Heart left ventricle (tissue), 16 donors: ENCODE measurements at places on chromosomes 12 and 14. TPM values are rescaled to one million over a fixed set of nuclear protein-coding genes. Genes with fewer than 3 reads are reported as not detected.

AKAP3 gene
- total RNA-seq, result 2.3 TPM

STON2 gene
- 27.5 TPM for total RNA-seq

TGM1 gene
- not detected for total RNA-seq

OR6C65 gene
- total RNA-seq, result not detected

PCED1B gene
- total RNA-seq, result 0.40 TPM

OR4K13 gene
- total RNA-seq, result not detected

DNA sequence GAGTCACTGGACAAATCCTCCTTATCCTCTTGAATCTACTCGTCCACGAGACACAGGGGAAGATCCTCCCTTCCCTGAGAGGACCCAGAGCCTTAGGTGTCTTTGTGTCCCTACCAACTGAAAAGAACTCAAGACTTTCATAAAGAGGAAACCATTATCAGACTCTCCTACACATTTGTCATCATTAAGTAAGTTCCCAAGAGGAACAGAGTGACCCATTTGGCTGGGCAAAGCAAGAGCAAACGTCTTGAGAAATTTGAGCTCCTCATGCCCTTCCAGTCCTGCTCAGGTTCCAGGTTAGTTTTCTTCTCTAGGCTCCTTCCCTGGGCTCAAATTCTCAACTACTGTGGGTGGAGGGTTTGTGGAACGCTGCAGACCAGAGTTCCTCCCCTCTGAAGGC lies 5.7 kb downstream of the MLF2 start:
- H3K27ac ChIP-seq, result no peak overlapping the region
- no peak for DNase-seq
- peaks cover 3% of the 10 kb centered on the region for H3K4me1 ChIP-seq
- no peaks in the 10 kb centered on the region for H3K27me3 ChIP-seq

DNA sequence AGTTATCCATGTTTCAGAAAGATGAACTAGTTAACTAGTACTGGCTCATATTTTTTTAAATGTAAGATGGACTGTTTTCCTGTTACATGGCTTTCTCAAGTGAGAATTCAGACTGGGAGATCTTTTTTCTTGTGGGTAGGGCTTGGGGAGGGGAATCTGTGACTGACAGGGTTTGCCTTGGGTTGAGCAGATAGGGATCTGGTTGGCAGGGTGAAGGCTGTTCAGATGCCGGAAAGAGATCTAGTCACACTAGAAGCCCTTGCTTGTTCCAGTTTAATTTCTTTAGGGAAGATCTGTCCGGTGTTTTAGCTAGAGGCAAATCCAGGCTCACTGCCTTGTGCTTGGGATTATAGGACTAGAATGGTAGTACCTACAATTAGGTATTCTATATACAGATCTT lies 63.2 kb downstream of the FBXO33 start:
- H3K4me3 ChIP-seq, result no peak overlapping the region
- H3K4me1 ChIP-seq, result peaks cover 9% of the 10 kb centered on the region
- peaks cover 14% of the 10 kb centered on the region for H3K36me3 ChIP-seq
- no peak overlapping the region for H3K27ac ChIP-seq
- DNase-seq, result no peak

DNA sequence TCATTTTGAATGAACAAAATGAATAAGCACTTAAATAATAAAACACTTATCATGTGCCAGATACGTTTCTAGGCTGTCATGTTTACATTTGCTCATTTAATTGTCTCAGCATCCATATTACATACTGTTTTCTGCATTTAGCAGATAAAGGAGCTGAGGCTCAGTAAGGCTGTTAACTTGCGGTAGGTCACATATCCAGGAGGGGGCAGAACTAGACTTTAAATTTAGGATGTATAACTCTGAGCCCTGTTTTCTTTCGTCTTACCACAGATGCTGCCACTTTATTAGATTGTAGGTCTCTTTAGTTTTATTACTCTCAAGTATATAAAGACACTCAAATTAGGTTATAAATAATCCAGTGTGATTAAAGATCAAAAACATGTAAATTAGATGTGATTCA lies 17.7 kb downstream of the IRAK4 start:
- H3K4me1 ChIP-seq, result no peaks in the 10 kb centered on the region
- DNase-seq, result no peak
- H3K27me3 ChIP-seq, result no peaks in the 10 kb centered on the region
- H3K36me3 ChIP-seq, result peaks cover 91% of the 10 kb centered on the region

GRCh38 chr12:96083020-96083719 lies 47.8 kb upstream of the LTA4H start:
- H3K4me3 ChIP-seq, result no peak overlapping the region
- peaks cover 13% of the 10 kb centered on the region for H3K4me1 ChIP-seq
- no peak overlapping the region for H3K27ac ChIP-seq
- H3K36me3 ChIP-seq, result no peaks in the 10 kb centered on the region
- no peak for DNase-seq

DNA sequence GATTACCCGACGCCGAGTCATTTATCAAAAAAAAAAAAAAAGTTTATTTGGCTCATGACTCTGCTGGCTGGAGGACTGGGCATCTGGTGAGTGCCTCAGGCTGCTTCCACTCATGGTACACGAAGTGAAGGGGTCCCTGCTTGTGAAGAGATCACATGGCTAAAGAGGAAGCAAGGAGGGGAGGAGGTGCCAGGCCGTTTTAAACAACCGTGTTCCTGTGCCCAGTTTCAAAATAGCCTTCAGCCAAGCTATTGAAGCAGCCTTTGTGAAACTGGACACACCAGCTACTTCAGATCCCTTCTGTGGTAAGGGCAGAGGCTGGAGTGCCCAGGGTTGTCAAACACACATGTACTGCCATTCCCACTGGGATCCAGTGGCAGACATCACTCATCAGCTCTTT lies 7.6 kb downstream of the POP5 start:
- H3K27ac ChIP-seq, result no peak overlapping the region
- H3K4me1 ChIP-seq, result peaks cover 17% of the 10 kb centered on the region
- no peak overlapping the region for H3K4me3 ChIP-seq
- H3K36me3 ChIP-seq, result peaks cover 100% of the 10 kb centered on the region
- H3K27me3 ChIP-seq, result no peaks in the 10 kb centered on the region
- DNase-seq, result no peak

- no peaks in the 10 kb centered on the region for H3K4me1 ChIP-seq
- H3K36me3 ChIP-seq, result no peaks in the 10 kb centered on the region
- H3K27me3 ChIP-seq, result peaks cover 10% of the 10 kb centered on the region
- no peak overlapping the region for H3K27ac ChIP-seq
- DNase-seq, result no peak
- no peak overlapping the region for H3K4me3 ChIP-seq
These were observed 193.6 kb downstream of the KSR2 start for GRCh38 chr12:117774941-117775775.

GRCh38 chr14:75084513-75084912 lies 15.1 kb downstream of the ZC2HC1C start:
- DNase-seq, result no peak
- H3K27me3 ChIP-seq, result no peaks in the 10 kb centered on the region
- no peak overlapping the region for H3K4me3 ChIP-seq
- peaks cover 79% of the 10 kb centered on the region for H3K36me3 ChIP-seq
- no peak overlapping the region for H3K27ac ChIP-seq
- H3K4me1 ChIP-seq, result no peaks in the 10 kb centered on the region

DNA sequence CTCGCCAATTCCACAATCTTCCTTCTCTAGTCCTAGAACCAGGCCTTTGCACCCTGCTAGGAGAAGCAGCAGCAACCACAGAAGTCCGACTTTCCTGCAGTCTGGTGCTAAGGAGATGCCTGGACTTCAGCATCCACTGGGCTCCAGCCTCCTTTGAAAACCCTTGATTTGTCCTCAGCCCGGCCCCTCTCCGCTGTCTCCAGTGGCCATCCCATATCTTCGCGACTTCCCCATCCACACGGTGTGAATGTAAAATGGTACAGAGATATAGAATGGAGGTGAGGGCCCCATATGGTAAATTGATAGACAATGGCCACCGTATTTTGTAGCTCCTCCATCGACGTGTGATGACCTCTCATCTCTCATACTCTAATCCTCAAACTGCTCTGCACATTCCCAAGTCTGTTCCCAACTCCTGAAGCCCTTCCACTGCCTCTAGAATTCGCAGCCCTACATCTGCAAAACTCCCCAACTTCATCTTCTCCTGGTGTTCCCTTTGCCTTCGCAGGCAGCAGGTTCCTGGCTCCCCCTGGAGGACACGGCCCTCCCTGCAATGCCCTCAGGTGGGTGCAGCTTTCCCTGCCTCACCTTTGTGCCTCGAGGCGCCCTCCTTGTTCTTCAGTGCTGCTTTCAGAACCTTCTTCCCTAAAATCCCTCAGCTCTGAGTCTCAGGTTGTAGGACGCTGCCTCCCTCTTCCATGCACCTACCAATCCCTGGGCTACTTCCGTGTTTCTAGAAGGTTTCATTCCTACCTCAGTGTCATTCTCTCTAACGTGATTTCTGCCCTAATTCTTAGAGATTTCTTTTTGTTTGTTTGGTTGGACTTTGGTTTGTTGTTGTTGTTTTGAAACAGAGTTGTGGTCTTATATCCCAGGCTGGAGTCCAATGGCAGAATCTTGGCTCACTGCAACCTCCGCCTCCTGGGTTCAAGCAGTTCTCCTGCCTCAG lies 36.7 kb downstream of the TMBIM6 start:
- no peaks in the 10 kb centered on the region for H3K36me3 ChIP-seq
- no peaks in the 10 kb centered on the region for H3K4me1 ChIP-seq
- no peak overlapping the region for H3K27ac ChIP-seq
- no peaks in the 10 kb centered on the region for H3K27me3 ChIP-seq
